AG09319 (cell line): ENCODE measurements at places on chromosomes 3 and 15.

DNA sequence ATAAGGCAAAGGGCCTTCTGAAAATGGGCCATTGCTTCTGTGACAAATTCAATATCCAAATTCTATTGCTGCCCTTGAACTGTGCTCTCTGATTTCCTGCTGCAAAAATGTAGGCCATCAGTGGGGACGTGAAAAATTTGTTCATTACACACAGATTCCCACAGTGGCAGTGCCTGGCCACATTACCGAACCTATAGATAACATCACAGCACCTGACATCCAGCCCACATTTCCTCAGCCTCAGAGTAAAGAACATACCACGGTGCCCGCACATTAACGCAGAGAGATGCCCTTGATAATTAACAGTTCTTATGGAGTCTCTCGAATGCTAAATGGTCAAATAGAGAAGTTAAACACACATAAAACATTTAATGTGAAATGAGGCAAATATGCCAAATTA is 931.6 kb upstream of the CFAP20DC start:
- DNase-seq, result no peak

DNA sequence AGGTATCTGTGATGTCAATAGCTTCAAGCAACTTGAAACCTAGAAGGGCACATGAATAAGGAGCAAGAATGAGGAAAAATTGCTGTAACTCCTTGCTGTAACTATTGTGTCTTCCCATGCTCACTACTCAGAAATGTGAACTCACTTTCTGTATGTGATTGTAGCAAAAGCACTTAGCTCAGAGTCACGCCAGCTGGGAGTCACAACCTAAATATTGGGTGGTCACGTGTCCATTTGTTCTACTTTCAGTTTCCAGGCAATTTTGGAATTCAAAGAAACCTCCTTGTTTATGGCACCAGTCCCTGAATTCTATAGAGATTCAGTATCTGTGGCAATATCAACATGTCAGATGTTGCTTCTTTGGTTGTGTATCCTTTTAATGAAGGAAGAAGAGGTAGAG is 241.6 kb upstream of the AZI2 start:
- DNase-seq, result no peak

- no peak for DNase-seq
Observed at GRCh38 chr3:171145798-171146197, 119.3 kb upstream of the SLC2A2 start.

GRCh38 chr15:82046666-82047452 is 1.0 kb upstream of the MEX3B start:
- peak; percentile 76 for DNase-seq

GRCh38 chr15:41915255-41915994 is 21.6 kb upstream of the SPTBN5 start:
- no peak for DNase-seq

DNA sequence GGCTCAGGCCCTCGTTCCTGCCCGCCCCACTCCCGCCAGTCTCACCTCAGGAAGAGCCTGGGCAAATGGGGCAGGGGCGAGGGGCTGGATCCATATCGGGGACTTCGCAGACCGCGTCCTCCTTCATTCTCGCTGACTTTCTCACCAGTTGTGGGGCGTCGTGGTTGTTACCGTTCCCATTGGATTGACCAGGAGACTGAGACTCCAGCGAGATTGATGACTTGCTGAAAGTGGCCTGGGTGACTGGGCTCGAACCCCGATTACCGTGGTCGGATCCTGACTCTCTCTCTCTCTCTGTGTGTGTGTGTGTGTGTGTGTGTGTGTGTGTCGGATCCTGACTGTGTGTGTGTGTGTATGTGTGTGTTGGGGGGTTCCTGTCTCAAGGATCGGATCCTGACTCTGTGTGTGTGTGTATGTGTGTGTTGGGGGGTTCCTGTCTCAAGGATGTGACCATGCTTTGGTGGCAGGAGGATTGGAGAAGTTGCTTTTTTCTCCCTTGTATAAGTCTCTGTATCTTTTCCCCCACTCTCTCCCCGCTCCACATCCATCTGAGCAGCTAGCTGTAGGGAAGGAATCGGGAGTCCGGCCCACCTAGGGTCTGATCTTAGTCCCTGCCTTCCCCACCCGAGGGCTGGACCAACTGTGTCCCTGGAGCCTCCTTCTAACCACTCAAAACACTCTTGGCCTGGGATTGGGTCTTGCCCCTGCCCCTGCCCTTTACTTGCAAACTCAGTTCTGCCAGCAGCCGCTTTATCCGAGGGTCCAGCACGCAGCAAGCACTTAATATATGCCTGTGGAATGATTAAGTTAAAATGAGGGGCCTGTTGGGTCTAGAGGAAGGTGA is 603 bp downstream of the PLEKHO2 start:
- no peak for DNase-seq

DNA sequence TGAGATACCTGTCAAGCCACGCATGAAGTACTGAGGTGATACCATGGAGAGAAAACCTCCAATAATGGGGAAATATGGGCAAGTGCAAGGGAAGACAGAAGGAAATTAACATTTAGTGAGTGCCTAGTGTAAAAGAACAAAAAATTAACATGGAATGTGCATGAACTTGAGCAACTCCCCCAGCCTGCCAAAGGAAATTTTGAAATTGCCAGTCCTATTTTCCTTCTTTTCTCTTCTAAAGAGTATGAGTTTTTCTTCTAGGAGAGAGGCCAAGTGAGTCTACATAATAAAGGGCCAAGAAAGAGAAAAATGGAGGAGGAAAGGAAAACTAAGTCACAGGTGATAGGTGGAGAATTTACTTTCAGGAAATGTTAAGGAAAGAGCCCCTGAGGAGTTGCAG is 602.4 kb upstream of the MDFIC2 start:
- DNase-seq, result no peak

DNA sequence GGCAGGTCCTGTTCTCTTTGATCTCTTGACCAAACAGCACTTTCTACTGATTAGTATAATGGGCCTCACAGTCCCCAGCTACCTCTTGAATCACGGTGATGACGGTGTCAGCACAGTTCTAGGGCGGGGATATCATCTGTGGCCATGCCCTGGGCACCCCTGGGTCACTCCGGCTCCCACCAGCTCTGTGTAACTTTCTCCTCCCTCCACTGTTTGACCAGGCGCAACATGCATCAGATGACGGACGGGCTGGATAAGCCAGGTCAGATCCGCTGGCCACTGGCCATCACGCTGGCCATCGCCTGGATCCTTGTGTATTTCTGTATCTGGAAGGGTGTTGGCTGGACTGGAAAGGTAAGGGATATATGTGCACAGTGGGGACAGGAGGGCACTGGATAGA is 29.6 kb downstream of the SLC6A1 start:
- no peak for DNase-seq

- no peak for DNase-seq
Observed at GRCh38 chr3:25007974-25008658, 419.9 kb upstream of the RARB start.

DNA sequence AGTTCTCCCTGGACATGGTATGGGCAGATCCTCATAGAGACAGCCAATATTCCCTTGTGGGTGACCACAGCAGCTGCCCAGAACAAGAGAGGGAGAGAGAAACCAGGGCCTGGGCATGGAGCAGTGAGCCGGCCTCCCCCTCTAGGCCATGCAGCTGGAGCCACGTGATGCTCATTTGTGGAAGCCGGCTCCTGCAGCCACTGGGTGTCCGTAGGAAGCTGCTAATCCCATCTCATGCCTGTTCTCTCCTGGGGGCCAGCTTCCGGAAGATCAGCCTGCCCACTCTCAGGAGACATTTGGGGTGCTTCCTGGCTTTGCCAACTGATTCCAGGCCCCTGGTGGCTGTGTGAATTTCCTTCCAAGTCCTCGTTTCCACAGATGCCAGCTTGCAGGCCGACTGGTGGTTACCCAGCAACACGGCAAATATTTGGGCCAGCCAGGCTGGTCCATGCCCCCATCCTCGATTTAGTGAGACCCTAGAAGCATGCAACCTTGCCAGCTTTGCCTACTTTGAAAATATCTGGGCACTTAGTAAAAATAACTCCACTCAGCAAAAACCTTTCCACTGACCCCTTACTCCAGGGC is 55.3 kb downstream of the LINGO1 start:
- DNase-seq, result no peak

GRCh38 chr3:13529196-13530112 is 19.5 kb upstream of the FBLN2 start:
- no peak for DNase-seq

DNA sequence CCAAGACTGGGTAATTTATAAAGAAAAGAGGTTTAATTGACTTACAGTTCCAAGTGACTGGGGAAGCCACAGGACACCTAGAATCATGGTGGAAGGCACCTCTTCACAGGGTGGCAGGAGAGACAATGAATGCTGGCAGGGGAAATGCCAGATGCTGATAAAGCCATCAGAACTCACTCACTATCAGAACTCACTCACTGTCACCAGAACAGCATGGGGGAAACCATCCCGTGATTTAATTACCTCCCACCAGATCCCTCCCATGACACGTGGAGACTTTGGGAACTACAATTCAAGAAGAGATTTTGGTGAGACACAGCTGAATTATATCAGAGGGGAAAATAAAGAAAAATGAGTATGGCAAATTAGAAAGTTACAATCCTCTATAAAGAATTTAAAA is 310.9 kb downstream of the BCHE start:
- DNase-seq, result no peak

DNA sequence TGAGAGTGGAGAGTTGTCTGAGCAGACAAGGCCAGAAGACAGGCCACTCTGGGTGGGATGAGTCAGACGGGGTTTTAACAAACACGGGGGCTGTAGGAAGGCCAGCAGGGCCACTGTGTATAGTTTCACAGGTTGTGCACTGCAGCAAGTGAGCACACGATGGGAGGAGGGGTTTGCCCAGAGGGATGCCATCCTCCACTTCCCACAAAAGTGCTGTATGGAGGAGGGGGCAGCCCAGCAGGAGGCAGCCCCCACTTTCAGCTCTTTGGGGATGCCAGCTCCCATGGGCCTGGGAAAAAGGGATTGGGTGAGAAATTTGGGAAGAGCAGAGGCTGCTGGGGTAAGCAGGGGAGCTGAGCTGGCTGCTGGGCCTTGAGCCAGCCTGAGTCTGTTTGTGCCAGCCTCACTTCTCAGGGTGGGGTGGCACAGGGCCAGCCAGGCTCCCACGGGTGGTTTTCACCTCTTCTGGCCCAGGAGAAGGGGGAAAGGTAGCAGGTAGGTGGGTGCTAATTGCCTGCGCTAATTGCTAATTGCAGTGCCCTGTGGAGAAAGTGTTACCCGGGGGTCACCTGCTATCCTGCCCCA is 6.7 kb downstream of the ZBTB47 start:
- no peak for DNase-seq

GRCh38 chr15:83837945-83838571 is 184.1 kb downstream of the ADAMTSL3 start:
- no peak for DNase-seq

GRCh38 chr3:191502583-191502982 is 41.6 kb downstream of the PYDC2 start:
- DNase-seq, result no peak

DNA sequence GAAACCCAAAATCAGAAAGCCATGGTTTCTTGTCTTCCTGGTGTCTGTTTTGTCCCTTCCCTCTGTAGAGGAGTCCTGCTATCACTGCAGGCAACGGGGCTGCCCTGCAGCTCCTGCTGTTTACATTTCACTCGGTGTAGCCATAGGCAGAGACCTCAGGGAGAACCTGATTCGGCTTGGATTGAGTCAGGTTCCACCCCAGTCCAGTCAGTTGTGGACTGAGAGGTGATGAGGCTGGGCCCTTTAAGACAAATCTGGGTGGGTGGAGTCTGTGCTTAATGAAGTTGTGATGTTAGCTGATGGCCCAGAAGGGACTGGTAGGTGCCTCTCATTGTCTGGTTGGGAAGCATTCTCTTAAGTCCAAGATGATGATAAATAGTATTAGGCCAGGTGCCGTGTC is 35.7 kb downstream of the FLNB start:
- DNase-seq, result no peak

GRCh38 chr3:26562021-26562768 is 60.4 kb upstream of the LRRC3B start:
- DNase-seq, result no peak

DNA sequence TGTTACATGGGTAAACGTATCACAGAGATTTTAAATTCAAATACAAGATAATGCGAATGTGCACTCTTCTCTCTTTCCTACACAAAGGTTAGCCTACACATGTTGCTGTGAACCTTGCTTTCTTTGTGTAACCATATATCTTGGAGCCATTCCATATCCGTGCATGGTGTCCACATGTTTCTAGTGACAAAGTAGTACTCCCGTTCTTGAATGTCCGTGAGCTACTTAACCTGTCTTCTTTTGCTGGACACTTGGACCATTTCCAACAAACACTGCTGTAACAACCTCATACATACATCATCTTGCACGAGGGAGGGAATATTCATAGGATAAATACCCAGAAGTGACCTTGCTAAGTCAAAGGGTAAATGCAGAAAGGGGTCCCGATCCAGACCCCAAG is 75.0 kb downstream of the STRIT1 start:
- no peak for DNase-seq

DNA sequence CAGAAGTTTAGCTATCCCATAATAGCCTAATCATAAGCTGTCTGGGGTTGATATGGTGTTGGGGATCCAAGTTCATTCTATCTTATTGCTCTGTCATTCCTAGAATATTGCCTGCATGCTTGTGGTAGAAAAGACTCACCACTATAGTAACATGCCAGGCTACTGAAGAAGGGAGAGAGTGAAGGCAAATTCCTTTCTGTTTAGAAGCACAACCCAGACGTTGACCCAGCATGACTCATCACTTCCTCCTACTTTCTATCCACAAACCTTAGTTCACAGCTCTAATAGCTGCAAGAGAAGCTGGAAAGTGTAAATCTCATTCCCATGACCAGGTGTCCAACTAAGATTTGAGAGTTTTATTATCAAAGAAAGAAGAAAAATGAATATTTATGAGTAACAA is 57.8 kb upstream of the NMD3 start:
- DNase-seq, result peak; percentile 56

DNA sequence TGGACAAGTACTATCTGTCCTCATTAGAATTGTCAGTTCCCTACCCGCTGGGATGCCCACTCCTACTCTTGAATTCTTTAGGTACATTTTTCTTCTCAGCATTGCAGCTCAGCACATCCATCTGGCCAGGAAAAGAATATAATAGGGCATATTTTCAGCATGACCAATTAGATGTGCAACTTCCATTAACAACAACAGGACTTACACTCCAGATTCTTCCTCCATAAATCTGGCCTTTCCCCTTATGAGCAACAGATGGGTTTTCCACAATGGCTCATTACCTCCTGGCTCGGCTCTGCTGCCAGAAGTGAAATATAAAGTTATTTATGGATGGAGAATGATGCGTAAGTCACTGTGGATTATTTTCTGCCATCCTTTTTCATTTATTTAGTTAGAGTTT is 443.8 kb upstream of the TGFBR2 start:
- DNase-seq, result peak; percentile 16

GRCh38 chr3:130429713-130430023 is 84.2 kb downstream of the COL6A5 start:
- DNase-seq, result no peak

GRCh38 chr3:53841296-53841695 is 4.9 kb downstream of the CHDH start:
- DNase-seq, result no peak

GRCh38 chr3:117837391-117837790 is 1127.8 kb downstream of the TUSC7 start:
- no peak for DNase-seq

DNA sequence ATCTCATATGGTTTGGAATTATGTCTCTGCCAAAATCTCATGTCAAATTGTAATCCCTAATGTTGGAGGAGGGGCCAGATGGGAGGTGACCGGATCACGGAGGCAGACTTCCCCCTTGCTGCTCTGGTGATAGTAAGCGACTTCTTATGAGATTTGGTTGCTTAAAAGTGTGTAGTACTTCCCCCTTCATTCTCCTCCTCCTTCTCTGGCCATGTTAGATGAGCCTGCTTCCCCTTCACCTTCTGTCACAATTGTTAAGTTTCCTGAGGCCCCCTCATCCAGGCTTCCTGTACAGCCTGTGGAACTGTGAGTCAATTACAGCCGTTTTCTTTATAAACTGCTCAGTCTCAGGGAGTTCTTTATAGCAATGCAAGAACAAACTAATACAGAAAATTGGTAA is 51.1 kb downstream of the NEDD4 start:
- DNase-seq, result no peak
